SK-N-DZ (cell line): ENCODE measurements at places on chromosomes 13 and 19.

DNA sequence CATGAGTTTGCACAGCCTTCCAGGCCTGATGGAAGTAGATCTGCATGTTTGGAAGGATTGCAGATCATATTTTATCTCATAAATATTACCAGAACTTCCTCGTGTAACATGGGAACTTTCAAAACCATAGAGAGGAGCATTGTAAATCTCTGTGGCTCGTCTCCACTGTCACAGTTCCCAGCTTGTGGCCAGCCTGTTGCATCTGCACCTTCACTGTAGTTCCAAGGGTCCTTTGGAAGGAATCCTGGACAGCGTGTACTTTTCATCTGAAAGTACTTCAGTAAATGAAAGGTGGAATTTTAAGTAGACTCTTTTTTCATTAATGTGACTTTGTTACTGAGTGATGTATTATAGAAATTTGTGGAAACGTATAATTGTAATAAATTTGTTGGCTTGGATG, 105.4 kb downstream of the ATP11A start:
- DNase-seq = no peak

DNA sequence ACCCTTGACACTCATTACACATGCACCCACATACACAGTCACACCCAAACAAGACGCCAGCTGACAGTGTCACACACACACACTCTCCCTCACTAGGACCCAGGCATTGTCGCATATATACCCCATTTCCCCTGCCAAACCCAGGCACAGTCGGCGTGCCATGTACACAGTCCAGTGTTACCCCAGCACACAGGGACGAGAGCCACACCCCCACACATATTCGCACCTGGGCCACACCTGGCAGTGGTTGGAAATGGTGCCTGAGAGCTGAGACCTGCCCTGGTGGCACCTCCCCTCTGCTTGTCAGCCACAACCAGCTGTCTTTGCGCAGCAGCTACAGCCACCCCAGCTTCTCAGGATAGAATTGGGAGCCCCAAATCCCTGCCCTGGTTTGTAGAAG, 9.0 kb downstream of the NFIX start:
- no peak for DNase-seq

GRCh38 chr13:29648760-29649159, 53.3 kb upstream of the SLC7A1 start:
- no peak for DNase-seq

- no peak for DNase-seq
Observed at GRCh38 chr13:25879466-25879865, 172.3 kb downstream of the SHISA2 start.

- no peak for DNase-seq
Observed at GRCh38 chr19:39363901-39364457, 21.8 kb downstream of the SAMD4B start.

DNA sequence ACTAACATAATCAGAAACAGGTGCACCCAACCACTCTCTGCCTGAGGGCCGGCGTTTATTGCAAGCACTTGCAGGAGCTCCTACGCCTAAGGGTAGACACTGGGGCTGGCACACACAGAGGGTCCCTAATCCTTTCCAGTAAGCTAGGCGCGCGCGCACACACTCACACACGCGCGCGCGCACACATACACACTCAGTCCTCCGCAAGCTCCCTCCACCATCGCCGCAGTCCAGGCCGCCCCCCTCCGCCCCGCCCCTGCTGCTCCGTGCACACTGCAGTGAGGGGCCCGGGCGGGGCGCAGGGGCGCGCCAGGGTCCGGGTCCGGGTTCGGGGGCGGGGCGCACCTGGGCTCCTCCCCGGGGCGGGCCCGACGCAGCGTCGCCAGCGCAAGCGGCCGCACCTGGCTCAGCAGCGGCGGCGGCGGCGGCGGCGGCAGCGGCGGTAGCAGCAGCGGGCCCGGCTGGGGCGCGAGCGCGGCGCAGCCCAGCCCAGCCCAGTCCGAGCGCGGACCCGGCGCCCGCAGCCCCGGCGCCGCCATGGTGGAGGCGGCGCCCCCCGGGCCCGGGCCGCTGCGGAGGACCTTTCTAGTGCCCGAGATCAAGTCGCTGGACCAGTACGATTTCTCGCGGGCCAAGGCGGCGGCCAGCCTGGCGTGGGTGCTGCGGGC, at the start of gene CAMSAP3:
CAMSAP3 (plus strand) TSS at position 398 of the 668 bp plus-strand sequence; CDS start at position 538, 140 bp downstream.
- peak; percentile 69 for DNase-seq

DNA sequence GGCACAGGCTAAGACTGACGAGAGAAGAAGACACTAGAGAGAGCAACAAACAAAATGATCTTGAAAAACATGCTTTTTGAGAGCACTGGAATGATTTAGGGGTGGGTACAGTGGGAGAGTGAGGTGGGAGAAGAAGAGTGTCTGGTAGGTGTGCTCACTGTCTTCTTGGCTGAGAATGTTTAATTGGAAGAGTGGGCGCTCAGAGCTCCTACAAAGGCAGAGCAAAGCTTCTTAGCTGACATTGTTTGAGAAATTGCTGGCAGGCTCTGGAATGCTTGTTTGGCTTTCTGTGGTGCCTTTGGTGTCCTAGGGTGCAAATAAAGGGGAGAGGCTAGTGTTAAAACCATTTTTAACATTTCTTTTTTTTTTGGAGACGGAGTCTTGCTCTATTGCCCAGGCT, 1.5 kb upstream of the LIPE start:
- no peak for DNase-seq

DNA sequence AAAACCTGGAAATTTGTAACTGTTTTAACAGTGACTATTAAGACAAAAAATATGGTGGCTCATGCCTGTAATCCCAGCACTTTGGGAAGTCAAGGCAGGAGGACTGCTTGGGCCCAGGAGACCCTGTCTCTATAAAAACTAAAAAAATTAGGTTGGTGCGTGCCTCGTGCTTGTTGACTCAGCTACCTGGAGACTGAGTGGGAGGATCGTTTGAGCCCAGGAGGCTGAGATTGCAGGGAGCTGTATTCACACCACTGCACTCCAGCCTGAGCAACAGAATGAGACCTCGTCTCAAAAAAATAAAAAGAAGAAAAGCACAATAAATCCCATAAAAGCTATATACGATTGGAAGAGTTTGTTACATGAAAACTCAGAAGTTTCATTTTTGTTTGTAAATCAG, 23.7 kb downstream of the KLF5 start:
- no peak for DNase-seq

DNA sequence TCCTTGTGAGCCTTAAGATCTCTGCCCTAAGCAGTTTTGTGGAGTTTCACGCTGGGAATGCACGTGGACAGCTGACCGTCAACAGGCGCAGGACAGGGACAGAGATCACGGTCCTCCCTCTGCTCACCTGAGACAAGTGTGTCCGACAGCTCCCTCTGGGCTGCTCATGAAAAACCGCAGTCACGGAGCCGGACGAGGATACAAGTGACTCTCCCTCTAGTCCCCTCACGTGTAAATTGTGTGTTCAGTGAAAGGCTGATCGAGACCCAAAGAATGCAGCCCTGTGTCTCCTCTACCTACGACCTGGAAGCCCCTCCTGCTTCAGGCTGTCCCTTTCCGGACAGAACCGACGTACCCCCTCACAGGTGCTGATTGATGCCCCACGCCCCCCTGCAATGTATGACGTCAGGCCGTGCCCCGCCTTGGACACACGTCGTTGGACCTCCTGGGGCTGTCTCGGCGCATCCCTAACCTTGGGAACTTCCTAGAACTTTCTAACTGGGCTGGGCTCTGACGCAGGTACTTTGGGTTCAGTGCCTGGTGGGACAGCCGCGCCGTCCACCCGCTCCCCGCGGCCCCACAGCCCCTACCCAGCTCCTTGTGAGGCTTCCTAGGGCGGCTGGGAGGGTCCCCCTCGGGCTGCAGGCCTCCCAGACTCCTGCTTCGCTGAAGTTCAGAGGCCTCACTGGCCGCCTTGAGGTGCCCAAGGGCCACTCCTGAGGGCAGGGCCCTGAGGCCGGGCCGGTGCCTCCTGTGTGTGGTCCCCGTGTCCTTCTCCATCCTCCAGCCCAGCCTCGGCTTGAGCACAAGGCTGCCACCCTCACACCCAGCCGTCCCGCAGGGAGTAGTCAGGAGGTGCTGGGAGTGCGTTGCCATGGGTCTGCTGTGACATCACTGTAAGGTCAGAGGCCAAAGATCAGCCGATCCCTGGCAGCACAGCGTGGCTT, at the start of gene C13orf46:
C13orf46 (minus strand) TSS at position 859 of the 947 bp plus-strand sequence; CDS start at position 780, 79 bp downstream.
- DNase-seq = no peak

- DNase-seq = no peak
Observed at GRCh38 chr19:640161-640558, 481 bp downstream of the FGF22 start.

DNA sequence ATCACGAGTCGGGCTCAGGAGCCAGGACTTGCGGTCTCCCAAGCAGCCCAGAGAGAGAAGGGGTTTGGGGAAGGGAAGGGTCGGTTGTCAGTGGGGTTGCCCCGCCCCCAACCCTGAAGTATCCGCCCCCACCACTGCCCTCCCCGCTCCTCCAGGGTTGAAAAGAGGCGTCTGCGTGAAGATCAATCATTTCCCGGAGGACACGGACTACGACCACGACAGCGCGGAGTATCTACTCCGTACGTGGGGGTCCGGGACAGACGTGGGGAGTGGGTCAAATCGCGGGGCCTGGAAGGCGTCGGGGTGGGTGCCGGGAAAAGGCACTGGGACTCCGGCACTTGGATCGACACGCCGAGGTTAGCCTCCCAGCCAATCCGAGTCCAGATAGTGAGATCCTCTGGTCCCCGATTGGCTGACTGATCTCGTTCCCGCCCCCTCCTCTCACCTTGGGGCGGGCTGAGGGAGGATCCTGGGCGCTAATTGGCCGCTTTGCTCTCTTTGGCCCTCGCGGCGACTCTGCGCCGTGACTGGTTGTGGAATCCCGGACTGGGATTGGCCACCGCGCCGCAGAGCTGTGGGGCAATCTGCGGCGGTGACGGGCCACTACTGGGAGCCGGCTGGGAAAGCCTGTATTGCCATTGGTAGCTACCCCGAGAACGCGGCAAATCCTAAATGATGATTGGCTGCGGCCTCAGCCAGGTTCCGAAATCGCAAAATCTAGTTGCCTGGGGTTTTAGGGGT, 13.3 kb upstream of the CACNG6 start:
- peak; percentile 27 for DNase-seq

DNA sequence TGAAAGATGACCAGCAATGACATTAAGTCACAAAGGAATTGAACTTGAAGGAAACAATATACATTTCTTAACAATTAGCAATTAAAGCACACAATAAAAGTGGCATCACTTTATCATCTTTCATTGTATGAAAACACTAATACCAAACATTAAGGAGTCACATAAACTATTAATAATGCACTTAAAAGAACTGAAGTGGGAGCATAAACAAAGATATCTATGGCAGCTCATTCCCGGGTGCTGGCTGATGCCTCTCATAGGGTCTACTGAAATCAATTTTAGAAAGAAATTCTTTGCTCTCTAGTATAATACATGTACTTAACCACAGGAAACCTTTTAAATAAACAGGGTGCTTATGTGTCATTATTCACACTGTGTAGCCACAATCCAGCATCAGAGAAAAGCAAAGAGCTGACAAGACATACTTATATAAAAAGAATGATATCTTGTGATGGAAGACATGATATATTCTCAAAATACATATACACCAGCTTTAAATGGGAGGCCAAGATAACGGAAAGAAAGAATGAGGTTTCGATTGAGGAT, 1207.8 kb downstream of the EFNB2 start:
- no peak for DNase-seq
